ENCODE measurements at places on chromosomes 11 and 22. TPM values are rescaled to one million over a fixed set of nuclear protein-coding genes. Genes with fewer than 3 reads are reported as not detected.

DNA sequence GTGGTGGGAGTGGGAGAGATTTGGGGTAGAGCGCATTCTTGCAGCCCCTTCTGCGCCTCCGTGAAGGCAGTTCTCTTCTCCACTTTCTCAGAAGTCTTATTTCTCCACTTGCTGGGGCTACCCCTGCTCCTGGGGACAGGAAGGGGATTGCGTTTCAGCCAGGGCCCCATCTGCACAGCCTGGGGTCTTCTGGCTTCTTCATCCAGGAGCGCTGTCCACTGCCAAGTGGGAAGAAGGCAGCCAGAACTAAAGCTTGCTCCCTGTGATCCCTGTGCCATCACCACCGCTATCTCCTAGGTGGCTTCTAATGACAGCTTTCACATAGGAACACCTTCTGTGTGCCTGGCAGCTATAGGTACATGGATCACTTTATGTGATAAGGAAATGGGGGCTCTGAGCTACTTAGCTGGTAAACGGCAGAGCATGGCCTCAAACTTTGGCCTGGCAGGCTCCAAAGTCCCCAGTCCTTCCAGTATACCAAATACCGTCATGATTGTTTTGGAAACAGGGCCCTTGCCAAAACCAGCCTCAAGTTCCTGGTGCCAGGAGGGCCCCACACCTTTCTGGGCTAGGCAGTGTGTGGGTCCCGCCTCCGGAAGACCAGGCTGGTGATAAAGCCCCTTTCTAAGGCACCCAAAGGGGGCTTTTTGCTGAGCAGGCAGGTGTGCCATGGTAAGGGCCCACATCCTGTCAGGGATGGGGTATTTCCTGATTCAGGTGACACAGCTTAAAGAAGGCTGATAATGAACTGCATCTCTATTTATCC is 60.4 kb upstream of the PAX6 start:
- DNase-seq = no peak

Gene RFPL2
- total RNA-seq = not detected

GRCh38 chr11:2942447-2942846 is 13.2 kb upstream of the PHLDA2 start:
- no peak for DNase-seq

Gene JHY
- 2.6 TPM for total RNA-seq

GRCh38 chr11:68598816-68599653 is 85.3 kb upstream of the GAL start:
- DNase-seq = no peak

Gene ART1
- 2.3 TPM for total RNA-seq

GRCh38 chr11:62359475-62359874 is 22.2 kb downstream of the ASRGL1 start:
- DNase-seq = no peak

DNA sequence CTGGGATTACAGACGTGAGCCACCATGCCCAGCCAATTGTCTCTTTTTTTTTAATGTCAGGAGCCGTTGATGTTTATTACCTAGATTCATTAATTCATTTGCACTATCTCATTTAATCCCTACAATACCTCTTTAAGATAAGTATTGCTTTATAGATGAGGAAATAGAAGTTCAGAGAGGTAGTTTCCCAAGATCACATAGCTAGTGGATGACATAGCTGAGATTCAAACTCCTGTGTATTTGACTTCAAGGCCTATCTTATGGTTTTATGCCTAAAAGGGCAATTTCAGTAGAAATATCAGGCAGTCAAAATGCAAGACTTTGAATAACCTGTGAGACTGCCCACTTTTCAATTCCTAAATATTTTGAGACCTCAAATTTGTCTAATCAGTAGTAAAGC is 66.5 kb downstream of the PPME1 start:
- DNase-seq = no peak

Gene CBLIF
- total RNA-seq = not detected

- no peak for DNase-seq
Observed at GRCh38 chr22:35637254-35637653, 11.0 kb upstream of the APOL6 start.

Gene C1QTNF4
- total RNA-seq = 0.48 TPM

DNA sequence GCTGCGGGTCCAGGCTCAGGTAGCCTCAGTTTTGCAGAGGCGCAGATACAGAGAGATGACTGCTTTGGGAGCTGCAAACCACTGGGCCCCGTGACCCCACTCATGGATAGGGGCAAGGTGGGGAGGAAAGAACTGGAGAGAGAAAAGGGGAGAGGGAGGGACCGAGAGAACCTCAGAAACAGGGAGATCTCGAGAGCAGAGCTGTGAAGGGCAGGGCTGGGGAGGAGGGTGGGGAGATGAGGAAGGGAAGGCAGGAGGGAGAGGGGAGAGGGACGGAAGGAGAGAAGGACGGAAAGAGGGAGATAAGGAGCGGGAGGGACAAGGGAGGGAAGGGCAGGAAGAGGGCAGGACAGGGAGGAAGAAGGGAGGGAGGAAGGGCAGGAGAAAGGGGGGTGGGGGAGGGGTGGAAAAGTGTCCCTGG is 46.3 kb downstream of the IGLL1 start:
- no peak for DNase-seq

GRCh38 chr11:78935398-78936068 is 360.9 kb upstream of the NARS2 start:
- DNase-seq = no peak

DNA sequence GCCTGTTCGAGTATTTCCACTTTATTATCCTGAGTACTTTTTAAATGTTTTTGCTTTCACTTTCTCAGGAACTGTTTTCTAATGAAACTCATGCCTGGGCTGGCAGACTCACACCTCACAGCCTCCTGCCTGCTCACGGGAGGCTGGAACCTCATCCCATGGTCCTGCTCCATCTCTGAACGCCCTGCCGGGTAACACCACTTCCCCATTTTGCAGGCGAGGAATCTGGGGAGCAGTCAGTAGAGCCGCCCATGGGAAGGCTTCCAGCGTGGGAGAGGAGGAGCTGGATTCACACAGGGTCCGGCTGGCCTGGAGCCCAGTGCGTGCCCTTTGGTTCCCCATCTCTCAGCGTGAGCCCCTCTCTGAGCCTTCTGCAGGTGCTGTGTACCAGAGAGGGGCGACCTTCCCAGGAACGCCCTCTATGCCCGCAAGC is 53.6 kb downstream of the SCUBE1 start:
- DNase-seq = peak; percentile 61

- no peak for DNase-seq
Observed at GRCh38 chr11:4751201-4751600, 18.5 kb downstream of the OR51F1 start.

Gene ELFN2
- total RNA-seq = 0.19 TPM

DNA sequence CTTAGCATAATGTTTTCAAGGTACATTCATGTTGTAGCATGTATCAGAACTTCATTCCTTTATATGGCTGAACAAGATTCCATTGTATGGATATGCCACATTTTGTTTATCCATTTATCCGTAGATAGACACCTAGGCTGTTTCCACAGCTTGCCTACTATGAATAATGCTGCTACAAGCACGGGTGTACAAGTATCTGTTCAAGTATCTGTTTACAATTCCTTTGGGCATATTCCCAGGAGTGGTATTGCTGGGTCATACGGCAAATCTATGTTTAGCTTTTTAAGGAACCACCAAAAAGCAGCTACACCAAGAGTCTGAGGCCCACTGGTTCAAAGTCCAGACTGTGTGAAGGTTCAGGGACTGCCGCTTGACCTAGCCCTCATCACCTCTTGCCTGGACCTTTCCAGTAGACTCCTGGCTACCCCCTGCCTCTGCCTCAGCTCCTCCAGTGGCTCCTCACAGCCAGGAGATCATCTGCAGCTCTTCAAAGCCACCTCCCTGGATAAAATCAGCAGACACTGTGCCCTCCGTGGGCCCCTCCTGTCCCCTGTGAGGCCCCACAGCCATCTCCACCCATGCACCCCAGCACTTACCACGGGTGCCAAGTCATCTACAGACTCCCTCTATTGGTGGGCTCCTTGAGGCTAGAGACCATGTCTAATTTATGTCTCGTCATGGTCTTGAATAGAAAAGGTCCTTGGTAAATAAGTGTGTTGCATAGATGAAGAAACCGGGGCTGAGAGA is 160.3 kb downstream of the MN1 start:
- no peak for DNase-seq

Gene CNIH2
- not detected for total RNA-seq

DNA sequence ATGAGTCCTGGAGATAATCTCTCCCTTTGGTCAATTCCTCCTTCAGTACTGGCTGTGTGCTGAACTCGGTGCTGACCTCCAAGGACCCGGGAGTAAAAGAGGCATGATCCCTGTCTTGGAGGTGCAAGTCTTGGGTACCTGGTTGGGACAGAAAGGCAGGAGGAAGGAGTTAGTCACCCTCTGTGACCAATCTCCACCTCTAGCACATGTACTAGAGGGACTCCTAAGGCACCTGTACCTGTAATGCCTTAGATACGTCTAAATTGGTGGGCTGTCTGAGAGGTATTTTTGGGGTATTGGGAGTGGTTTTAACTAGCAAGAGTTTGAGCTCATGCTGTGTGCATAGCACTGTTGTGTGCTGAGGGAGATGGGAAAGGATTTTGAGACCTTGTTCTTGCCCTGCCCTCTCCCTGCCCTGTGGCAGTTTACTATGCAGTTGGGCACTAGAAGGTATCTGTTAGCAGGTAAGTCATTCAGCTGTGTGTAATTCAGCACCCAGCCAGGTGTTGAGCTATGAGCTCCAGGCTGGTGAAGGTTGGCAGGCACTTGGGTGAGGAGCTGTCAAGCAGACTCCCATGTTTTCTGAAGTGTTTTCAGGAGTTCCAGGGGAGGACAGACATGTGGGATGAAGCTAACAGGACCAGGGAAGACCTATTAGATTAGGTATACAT is 2.5 kb downstream of the PANX1 start:
- DNase-seq = no peak

DNA sequence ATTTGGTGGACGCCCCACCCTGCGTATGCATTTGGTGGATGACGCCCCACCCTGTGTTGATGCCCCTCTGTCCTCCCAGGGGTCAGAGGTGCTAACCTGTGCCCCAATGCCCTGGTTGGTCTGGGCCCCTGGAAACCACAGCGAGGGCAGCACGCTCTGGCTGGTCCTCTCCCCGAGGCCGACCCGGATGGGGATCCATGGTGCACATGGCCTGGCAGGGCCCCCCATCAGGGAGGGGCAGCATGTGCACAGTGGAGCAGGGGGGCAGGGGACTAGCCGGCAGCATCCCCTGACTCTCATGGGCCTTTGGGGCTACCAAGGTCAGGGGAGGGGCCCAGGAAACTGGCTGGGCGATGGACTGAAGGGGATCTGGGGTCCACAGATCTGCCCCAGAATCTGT is 7.6 kb upstream of the MUC5AC start:
- no peak for DNase-seq

DNA sequence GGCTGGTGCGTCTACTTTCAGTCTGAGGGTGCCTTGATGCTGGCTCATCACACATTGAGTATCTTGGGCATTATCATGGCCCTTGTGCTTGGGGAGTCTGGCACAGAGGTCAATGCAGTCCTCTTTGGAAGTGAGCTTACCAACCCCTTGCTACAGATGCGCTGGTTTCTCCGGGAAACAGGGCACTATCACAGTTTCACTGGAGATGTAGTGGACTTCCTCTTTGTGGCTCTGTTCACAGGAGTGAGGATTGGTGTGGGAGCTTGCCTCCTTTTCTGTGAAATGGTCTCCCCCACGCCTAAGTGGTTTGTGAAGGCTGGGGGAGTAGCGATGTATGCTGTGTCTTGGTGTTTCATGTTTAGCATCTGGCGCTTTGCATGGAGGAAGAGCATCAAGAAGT is 4.9 kb downstream of the TLCD5 start:
- no peak for DNase-seq

- no peak for DNase-seq
Observed at GRCh38 chr11:114150671-114151070, 91.2 kb downstream of the ZBTB16 start.

DNA sequence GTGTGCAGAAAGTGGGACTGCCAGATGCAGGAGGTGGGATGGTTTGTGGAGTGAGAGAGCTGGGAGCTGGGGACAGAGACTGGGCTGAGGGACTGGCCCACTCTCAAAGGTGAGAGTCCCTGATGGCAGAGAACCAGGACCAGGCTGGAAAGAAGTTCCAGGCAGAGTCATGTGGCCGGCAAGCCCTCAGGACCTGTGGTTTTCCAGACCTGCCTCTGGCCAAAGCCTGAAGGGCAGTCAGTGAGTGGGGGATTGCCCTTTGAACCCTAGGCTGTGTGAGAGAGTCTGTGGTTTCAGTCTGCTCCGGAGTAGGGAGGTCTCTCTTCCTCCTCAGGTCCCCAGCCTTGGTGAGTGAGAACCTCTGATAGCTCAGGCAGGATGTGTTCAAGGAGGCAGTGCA is 17.0 kb downstream of the KCNC1 start:
- DNase-seq = no peak

Gene MISFA
- 13.3 TPM for total RNA-seq

GRCh38 chr11:24642648-24643047 is 145.8 kb downstream of the LUZP2 start:
- no peak for DNase-seq

Gene PHF21B
- total RNA-seq = 0.30 TPM

DNA sequence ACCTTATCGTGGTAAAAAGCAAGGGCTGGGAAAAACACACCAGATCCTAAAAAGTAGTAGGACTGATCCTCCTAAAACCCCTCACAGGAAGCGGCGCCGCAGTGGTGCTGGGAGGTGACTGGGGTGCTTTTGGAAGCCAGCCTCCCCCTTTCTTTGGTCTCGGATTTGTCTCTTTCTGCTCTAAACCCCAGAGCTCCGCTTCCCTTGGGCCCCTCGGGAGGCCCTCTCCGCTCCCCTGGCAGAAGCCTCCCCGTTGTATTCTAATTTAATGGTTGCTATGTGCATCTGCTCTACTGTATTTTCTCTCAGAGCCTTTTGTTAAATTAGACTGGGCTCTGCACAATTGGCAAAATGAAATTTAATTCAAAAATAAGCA is 587.7 kb downstream of the OPCML start:
- no peak for DNase-seq

DNA sequence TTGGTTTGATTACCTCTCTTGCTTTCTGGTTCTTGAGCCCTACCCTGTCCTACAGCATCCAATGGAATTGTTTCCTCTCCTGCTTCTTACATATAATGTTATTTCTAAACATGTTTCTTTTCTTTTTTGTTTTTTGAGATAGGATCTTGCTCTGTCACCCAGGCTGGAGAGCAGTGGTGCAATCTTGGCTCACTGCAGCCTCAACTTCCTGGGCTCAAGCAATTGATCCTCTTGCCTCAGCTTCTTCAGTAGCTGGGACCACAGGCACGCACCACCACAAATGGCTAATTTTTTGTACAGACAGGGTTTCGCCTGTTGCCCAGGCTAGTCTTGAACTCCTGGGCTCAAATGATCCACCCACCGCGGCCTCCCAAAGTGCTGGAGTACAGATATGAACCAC is 105.9 kb downstream of the SGSM3 start:
- DNase-seq = no peak

Gene SYT12
- total RNA-seq = 0.13 TPM
